ENCODE measurements at places on chromosomes 7 and 10.

DNA sequence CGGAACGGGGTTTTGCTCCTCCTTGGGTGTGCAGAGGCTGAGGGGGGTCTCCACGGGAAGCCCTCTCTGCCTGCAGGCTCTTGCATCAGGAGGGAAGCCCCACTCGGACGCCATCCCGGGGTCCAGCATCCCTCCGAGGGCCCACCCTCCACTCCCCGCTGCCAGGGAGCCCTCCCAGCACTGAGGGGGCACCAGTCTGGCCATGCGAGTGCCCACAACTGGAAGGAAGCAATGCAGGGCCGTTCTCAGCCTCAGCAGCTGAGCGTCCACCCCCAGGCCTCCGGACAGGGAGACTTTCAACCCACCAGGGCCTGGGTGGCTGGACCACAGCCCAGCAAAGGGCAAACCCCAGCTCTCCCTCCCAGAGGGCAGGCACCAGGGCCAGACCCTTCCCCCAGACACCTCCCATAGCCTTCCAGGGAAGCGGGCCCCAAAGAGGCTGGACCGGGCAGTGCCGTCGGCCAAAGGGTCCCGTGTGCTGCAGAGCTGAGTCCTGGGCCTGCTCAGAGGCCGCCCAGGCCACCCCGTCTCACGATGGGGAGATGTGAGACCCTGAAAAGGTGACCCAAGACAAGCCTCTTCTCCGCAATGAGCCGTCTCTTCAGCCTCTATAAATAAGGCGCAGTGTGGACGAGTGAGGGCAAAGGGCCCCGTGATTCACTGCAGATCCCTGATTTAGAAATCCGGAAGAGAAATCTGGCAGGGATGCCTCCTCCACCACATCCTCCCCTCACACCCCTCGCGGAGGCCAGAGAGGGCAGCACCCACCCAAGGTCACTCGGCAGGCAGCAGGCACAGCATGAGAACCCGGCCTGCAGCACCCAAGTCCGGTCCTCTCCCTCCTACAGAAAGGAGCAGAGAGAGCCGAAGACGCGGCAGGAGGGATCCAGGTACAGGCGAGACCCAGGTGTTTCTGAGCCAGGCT lies 81.9 kb upstream of the DNAAF5 start:
- no peak for DNase-seq

DNA sequence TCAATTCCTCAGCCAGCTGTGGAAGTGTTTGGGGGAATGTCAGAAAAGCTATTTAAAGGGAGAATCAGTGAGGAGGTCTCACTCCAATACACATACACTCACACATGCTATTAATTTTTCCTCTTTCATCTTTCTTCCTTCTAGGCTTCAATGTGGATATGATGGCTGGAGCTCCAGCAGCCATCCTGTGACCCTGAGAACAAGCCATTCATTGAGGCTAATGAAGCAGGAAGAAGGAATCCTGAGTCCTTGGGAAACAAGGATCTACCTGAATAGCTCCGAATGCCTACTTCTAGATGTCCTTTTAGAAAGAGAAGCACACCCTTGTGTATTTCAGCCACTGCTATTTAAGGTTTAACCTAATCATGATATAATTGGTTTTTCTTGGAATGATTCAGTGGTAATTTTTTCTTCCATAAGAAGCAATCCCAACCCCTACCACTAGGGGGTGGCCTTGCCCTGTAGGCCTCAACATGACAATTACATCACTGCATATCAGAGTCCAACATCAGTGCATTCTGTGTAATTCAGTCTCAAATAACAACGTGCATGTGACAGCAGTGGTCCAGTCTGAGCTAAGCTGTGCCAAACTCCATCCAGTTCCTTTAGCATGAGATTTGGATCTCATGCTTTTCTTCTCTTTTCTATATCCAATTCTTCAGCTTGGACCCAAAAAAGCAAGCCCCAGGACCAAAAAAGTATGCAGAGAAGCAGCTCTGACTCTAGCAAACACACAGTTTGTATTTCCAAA lies 85.3 kb upstream of the ANKRD1 start:
- DNase-seq = peak; percentile 29

DNA sequence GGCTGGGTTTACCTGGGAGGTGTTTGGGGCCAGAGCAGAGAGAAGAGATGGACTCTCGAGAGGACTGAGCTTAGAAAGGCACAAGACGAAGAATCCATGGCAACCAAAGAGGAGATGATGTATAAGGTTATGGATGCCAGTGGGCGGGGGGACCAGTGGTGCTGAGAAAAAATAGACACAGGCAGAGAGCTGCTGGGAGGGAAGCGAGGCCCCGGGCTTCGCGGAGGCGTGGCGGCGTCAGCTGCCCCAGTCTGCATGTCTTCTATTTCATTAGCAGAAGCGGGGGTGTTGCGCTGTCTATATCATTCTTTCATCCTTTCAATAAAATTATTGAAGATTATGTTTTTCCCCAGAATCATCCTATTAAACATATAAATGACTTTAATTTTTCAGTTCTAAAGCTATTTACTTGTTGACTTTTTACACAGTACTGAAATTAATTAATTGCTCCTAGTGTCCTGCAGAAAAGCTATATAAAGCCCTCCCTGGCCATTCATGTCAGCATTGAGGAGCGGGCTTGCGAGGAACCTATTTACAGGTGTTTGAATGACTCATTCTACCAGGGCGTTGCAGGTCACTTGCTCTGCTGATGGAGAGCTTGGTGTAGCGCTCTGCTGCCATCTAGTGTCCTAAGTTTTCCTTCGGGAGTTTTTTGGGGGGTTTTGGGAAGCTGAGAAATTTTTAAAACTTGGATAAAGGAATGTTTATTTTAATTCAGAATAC lies 42.9 kb upstream of the BHLHA15 start:
- no peak for DNase-seq

DNA sequence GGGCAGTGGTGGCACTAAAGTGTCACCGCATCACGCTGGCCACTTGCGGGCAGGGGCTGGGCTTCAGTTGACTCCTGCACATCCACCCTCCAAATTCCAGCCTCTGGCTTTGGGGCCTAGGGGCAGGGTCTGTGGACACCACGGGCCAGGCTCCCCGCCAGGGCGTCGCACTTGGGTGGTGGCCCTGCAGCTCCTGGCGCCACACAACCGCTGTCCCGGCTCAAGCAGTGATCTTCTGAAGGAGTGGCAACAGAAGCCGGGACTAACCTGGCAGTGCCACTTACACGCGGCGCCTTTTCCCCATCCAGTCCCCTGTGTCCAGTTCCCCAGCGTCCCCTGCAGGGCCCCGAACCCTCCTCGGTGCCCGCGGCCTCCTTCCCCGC lies 134.3 kb upstream of the ZNF92 start:
- no peak for DNase-seq

DNA sequence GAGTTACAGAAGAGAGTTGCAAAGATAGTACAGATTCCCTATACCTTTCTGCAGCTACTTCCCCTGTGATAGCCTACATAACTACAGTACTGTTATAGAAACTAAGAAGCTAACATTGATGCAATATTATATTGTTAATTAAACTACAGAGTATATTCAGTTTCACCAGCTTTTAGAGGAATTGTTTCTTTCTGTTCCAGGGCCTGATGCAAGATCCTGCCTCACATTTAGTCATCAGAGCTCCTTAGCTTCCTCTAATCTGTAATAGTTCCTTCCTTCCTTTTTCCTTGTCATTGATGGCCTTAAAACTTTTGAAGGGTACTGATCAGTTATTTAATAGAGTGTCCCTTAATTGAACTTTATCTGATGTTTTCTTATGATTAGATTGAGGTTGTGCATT lies 56.8 kb downstream of the SDHAF3 start:
- DNase-seq = no peak

GRCh38 chr7:66142996-66143395 lies 28.3 kb downstream of the CRCP start:
- DNase-seq = no peak
